ENCODE measurements at places on chromosomes 13 and 19.

GRCh38 chr13:21620861-21621260 is 16.9 kb upstream of the MICU2 start:
- no peak for DNase-seq

GRCh38 chr13:110816500-110816899 is 98.4 kb downstream of the ANKRD10 start:
- no peak for DNase-seq

DNA sequence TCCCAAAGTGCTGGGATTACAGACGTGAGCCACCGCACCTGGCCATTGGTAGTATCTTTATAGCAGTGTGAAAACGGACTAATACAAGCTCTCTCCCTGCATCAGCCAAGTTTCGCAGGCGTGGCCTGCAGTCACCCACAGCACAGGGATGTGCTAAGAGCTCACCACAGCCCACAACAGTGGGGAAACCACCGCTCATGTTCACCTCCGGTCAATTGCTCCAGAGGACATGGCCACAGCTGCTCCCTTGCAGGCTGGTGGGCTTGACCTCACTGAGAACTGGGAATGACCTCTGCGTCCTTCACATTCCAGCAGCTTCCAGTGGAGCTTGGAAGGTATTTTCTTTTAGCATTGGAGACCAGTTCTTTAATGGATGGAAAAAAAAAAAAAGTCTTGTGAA is 156.4 kb downstream of the KCTD15 start:
- DNase-seq, result no peak

DNA sequence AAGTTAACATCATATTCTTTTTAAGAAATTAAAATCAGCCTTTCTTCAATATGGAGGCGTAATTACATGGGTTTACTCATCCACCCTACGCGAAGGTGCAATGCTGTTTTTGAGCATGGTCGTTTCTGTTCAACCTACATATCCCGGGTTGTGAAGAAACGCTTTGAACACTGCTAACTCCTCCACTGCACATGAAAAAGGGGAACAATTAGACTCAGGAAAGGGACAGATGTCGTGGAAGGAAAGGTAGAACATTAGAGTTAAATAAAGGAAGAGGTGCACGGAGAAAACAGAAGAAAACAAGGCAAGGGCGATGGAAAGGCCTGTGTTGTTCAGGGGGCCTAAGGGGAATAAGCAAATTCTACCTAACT is 4.1 kb downstream of the ZIC5 start:
- DNase-seq, result no peak

- DNase-seq, result no peak
Observed at GRCh38 chr19:3942790-3943409, 10.0 kb downstream of the NMRK2 start.

GRCh38 chr13:51849145-51850101 is 4.4 kb upstream of the TMEM272 start:
- DNase-seq, result no peak
